ENCODE measurements at places on chromosomes 7 and 10. TPM values are rescaled to one million over a fixed set of nuclear protein-coding genes. Genes with fewer than 3 reads are reported as not detected.

CFAP58 gene
- 0.89 TPM for total RNA-seq

FBH1 gene
- total RNA-seq = 87.5 TPM

IL2RA gene
- total RNA-seq = not detected

CCNJ gene
- 19.5 TPM for total RNA-seq

SPDYE1 gene
- not detected for total RNA-seq

HACD1 gene
- total RNA-seq = 12.9 TPM

SFXN4 gene
- 9.4 TPM for total RNA-seq

SLC26A3 gene
- not detected for total RNA-seq

PAX2 gene
- not detected for total RNA-seq

SPDYE3 gene
- not detected for total RNA-seq

KIAA1217 gene
- 9.1 TPM for total RNA-seq

FLNC gene
- total RNA-seq = 130 TPM

IGFBP1 gene
- not detected for total RNA-seq

FGL2 gene
- total RNA-seq = 0.13 TPM

LLCFC1 gene
- total RNA-seq = not detected

LRRD1 gene
- total RNA-seq = under 0.01 TPM

MACC1 gene
- not detected for total RNA-seq

ZNF438 gene
- total RNA-seq = 2.9 TPM

RPP30 gene
- total RNA-seq = 27.3 TPM

ZKSCAN5 gene
- 8.0 TPM for total RNA-seq

PLXDC2 gene
- 17.1 TPM for total RNA-seq

ADGRA1 gene
- not detected for total RNA-seq

SGCE gene
- 85.8 TPM for total RNA-seq

COL1A2 gene
- 9.2 TPM for total RNA-seq

KLHDC10 gene
- total RNA-seq = 25.0 TPM

WNT8B gene
- total RNA-seq = under 0.01 TPM

SCART1 gene
- 0.26 TPM for total RNA-seq

CREB5 gene
- 4.7 TPM for total RNA-seq

RASA4B gene
- total RNA-seq = 2.6 TPM

EPHA1 gene
- under 0.01 TPM for total RNA-seq

PLEKHS1 gene
- not detected for total RNA-seq

TMEM270 gene
- total RNA-seq = not detected

OSBPL3 gene
- total RNA-seq = 17.3 TPM

PNLIP gene
- not detected for total RNA-seq

GNA12 gene
- total RNA-seq = 20.8 TPM

PBLD gene
- 4.8 TPM for total RNA-seq

ESYT2 gene
- total RNA-seq = 43.5 TPM

DKK1 gene
- 12.7 TPM for total RNA-seq

GJD4 gene
- not detected for total RNA-seq

GPC2 gene
- total RNA-seq = 1.9 TPM

DPP6 gene
- not detected for total RNA-seq

PTN gene
- total RNA-seq = not detected

C10orf67 gene
- not detected for total RNA-seq

LRRC18 gene
- total RNA-seq = not detected

ATG9B gene
- under 0.01 TPM for total RNA-seq

C10orf53 gene
- total RNA-seq = not detected

DLX6 gene
- not detected for total RNA-seq

RPEL1 gene
- 0.13 TPM for total RNA-seq

NEUROG3 gene
- total RNA-seq = not detected

NODAL gene
- total RNA-seq = not detected

POU6F2 gene
- total RNA-seq = not detected

GIMAP8 gene
- 157 TPM for total RNA-seq

ACTL6B gene
- not detected for total RNA-seq

GPRIN2 gene
- not detected for total RNA-seq

Data from dermis microvascular lymphatic vessel endothelial cell (primary cell).